ENCODE measurements at places on chromosomes 5 and 9.

DNA sequence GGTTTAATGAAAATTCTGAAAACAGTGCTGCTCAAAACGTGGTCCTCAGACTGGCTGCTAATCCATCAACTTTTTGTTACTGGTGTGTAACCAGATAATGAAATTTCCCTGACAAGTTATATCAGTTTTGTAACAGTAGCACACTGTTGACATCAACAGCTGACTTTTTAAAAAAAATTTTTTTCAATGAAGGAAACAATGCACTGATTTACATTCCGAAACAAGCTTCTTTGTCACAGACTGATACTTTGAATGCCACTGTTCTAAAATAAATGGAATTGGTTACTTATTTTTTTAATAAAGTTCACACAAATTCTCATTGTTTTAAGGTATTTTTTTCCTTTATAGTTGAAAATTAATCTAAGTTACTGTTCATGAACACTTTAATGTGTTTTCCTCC, 169.1 kb downstream of the NIPBL start:
- DNase-seq, result no peak

GRCh38 chr9:14336244-14336643, 22.3 kb upstream of the NFIB start:
- no peak for DNase-seq

- no peak for DNase-seq
These were observed 75.1 kb upstream of the STXBP1 start for GRCh38 chr9:127537014-127537413.

- no peak for DNase-seq
These were observed 300.5 kb downstream of the IRX1 start for GRCh38 chr5:3896098-3896497.

GRCh38 chr9:137161558-137162486, 8.0 kb downstream of the LRRC26 start:
- DNase-seq, result no peak

GRCh38 chr5:38330207-38330606, 71.8 kb downstream of the EGFLAM start:
- DNase-seq, result no peak

GRCh38 chr5:122107016-122107415, 22.3 kb upstream of the ZNF474 start:
- DNase-seq, result no peak

- no peak for DNase-seq
These were observed at the start of gene ZFP2 for GRCh38 chr5:178895615-178896571. Gene ZFP2 (plus strand): TSS chr5:178895913. CDS start chr5:178931314, 35,401 bp downstream.

DNA sequence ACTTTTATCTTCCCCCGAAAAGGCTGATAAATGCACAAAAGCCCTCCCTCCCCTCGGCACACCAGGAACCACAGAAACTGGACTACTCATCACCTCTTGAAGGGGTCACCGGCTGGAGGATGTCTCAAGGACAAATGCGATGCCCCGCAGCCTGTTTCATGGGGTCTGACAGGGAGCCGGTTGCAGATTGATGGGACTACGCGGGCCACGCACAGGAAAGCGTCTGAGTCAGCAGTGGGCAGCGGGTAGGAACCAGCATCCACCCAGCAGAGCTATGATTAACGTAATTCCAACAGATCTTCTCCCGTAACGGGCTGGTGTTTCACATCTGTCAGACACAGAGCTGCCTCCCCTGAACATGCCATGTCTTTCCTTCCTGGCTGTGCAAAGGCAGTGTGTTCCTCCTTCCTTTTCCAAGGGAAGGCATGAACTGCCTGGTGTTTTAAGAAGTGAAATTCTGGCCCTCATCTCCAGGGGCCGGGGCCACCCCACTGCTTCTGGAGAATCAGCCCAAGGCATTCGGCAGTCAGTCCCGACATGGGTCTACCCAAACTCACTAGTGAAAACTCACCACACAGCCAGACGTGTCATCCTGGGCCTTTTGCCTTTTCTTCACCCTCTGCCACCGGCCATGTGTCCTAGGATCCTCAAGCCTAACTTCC, 144.4 kb upstream of the PHYKPL start:
- DNase-seq, result no peak

GRCh38 chr5:13408616-13409015, 535.9 kb downstream of the DNAH5 start:
- no peak for DNase-seq

- DNase-seq, result no peak
These were observed 1.8 kb downstream of the PDLIM4 start for GRCh38 chr5:132259069-132259851.

DNA sequence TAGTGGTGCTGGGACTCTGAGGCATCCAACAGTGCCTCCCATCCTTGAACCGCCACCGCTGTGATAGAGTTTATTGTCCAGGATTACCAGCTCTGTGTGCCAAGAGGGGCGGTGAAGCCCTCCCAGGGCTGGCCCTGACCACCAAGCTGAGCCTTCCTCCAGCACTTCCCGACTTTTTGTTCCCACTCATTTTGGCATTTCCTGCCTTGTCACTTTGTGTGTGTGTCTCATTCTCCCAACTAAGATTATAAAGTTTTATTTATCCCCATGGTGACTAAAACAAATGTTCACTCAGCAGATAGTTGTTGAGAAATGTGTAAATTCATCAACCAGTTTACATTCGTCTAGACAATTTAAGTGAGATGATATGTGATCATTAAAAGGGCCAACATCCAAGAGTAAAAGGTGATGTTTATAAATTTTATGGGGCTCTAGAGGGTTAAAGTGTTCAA, 2.5 kb downstream of the F2R start:
- no peak for DNase-seq

- no peak for DNase-seq
These were observed 32.2 kb upstream of the PSD2 start for GRCh38 chr5:139763280-139763929.

- DNase-seq, result no peak
These were observed 126.7 kb upstream of the CDH6 start for GRCh38 chr5:31066655-31067328.

- no peak for DNase-seq
These were observed 118.1 kb downstream of the C9orf152 start for GRCh38 chr9:110089681-110090370.

DNA sequence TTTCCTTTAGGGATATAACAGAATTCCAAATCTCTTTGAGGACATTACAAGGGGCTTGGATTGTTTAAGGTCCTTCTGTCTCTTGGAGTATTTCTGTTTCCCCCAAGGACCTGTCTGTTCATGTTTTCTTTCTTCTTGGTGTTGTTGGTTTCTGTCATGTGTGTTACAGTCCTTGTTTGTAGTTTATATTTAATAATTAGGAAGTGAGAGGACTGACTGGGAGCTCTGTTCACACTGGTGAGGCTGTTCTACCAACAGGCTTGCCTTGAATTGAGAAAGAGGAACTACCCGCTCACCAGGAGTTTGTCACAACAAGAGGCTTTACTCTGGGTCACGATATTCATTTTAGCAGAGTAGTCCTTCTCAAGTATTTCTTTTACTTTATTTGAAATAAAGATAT, 119.2 kb upstream of the SV2C start:
- DNase-seq, result no peak

GRCh38 chr5:166338801-166339200, 1952.6 kb upstream of the WWC1 start:
- DNase-seq, result no peak

GRCh38 chr5:1503241-1504068, 20.3 kb downstream of the LPCAT1 start:
- DNase-seq, result no peak

- DNase-seq, result no peak
These were observed 72.4 kb upstream of the ZNF622 start for GRCh38 chr5:16538006-16538405.

DNA sequence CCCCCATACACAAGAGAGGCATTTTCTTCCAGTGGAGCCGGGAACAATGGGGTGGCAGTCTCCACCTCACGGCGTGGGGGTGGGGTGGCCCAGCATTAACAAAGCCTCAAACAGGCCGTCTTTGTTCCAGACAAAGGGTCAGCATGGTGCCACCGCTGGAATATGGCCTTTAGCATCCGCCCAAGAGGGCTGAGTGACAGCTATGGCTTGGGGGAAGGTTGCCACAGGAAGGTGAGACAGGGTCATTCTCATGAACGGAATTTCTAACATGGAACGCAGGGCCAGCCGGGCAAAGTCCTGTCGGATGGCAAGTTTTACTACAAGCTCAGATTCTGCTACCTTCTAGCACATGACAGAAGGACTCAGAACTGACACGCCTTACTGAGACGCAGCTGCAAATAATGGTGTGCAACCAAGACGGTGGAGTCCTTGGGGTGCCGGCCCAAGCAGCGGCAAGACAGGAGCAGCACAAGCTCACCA, 64.0 kb downstream of the OTULIN start:
- DNase-seq, result no peak

DNA sequence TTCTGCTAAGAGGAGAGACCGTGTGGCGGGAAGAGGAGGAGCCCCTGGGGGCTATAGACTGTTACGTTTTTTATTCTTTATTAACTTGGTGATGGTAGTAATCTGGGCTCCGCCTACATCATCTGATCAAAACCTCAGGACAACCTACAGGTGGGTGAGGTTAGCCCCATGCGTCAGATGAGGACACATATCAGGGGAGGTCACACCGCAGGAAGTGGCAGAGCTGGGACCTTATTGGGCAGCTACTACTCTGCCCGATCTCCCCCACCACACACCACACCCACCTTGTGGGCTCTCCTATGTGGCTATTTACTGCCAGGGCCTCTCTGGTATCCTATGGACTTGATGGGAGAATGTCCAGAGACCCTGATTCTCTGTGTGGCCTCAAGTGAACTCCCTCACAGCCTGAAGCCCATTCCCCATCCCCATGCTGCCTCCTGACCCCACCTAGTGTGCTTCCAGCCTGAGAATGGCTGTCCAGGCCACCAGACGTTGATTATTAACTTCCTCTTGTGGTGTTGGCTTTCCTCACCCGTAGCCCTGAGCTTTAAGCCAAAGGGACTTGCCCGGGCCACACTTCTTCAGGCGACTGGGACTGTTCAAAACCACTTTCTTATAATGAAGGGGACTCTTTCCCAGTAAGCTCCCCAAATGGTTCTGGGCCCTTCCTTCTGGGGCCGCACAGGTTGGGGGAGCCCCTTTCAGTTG, 8.2 kb downstream of the UNC5A start:
- DNase-seq, result no peak

- no peak for DNase-seq
These were observed 74.8 kb upstream of the TGFBR1 start for GRCh38 chr9:99030092-99030511.

DNA sequence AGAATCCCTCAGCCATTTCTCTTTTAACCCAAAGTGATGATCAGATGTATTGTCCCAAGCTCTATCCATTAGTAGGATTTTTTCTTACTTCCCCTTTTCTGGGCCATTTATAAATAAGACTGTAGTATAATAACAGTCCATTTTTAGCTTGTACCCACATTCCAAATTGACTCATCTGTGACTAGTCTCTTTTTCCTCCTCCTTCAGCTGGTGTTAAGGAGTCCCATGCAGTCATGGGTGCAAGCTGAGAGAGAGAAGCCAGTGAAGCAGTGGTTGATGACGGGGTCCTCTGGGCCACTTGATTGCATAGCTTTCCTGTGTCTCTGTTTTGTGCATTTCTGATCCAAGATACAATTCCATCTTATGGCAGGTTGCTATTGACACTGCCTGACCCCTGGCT, 476.0 kb upstream of the CD180 start:
- DNase-seq, result no peak

DNA sequence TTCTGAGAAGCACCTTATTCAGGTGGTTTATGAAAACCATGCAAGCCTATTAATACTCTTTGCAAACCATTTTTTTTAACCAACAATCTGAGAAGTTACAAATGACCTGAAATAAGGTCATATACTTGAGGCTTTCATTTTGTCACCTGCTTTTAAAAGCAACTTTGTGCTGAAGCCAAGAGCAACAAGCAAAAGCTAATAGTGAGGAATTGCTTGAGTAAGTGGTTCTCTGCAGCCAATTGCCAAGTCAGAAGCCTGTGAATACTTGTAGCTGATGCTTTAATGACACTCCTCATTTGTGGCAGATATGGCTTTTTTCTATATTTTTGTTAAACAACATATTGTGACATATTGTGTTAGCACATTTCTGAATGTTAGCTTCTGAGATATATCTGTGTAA, 126.7 kb upstream of the ZNF608 start:
- DNase-seq, result no peak

DNA sequence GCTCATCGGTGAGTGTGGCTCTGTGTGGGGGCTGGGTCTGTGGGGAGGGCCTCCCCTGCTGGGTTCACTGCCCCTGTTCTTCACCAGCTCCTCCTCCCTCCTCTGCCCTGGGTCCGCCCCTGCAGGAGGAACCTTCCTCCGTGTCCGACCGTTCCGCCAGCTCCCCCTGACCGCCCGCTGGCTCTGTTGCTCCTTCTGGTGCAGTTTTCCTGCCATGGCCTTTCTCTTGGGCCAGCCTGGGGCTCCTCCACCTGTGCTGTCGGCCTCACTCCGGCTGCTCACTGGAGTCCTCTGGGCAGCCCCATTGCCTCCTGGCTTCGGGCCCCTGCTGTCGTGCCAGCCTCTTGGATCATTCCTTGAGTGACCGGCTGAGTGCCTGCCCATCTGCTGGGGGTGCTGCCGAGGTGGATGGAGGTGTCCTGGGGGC, 12.3 kb downstream of the RNU6ATAC start:
- no peak for DNase-seq

DNA sequence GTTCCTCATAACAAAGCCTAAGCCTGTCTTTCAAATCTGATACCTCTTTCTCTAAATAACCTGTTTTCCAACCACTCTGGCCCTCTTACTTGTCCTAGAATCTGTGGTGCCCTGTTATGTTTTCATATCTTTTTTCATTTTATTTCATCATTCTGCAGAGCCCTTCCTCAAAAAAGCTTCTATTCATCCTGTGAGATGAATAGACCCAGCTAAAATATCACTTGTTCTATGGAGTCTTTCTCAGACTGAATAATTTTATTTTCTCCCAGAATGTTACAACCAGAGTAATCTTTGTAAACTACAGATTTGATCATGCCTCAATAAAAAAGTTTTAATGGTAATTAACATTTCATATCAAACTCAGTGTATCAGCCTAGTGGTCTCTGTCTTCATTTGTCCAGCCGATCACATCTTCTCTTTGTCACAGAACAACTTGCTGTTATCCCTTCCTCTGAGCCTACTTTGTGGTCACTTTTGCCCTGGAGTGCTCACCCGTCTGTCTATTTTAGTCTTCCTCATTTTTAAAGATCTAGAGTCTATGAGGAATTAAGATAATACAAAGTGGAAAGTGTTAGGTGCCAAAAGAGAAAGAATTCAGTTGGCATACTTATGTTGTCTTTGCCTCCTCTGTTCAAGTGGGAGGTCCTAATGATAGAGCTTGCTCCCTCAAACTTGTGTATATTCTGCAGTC, 77.8 kb downstream of the ZCCHC7 start:
- no peak for DNase-seq

DNA sequence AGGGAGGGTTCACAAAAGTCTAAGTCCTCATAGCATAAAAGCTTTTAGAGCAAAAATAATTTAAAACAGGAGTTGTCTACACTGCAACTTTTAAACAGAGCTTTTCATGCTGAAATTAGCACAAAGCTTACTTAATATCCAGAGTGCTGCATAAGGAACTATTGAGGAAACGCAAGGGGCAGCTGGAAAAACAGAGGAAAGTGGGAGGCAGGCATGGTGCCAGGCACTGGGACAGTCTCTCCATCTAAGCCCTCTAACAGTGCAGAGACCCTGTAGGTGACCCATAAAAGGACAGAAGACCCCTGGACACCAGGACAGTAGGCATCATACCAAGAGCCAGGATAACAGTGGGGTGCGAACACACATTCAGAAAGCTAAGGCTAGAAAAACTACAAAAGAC, 49.3 kb downstream of the ADAMTS12 start:
- DNase-seq, result no peak
